ENCODE measurements at places on chromosomes 7 and 10. TPM values are rescaled to one million over a fixed set of nuclear protein-coding genes. Genes with fewer than 3 reads are reported as not detected.

- DNase-seq, result peak; percentile 4
These were observed 167.1 kb upstream of the SMIM30 start for GRCh38 chr7:113285411-113285810.

DNA sequence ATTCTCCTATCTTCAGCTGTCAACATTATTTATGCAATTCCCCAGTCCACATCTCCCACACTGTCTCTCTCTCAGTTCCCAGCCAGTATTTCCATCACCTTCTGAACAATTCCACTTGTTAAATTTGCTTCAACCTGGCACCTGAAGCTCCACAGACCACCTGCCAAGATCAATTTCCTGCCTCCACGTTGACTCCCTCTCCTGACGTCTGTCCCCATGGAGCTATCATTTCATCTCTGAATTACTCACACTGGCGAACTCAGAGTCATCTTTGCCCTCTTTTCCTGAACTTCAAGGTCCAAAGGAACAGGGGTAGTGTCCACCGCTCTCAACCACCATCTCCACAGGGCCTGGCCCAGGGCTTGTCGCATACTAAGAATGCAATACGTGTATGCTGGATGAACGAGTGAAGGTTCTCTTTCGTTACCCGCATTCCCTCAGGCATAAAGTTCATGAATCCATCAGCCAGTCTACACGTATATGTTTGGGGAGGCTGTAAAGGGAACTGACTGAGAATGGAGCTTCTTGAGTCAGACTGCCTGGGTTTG lies 183.3 kb downstream of the JCAD start:
- no peak for DNase-seq

DNA sequence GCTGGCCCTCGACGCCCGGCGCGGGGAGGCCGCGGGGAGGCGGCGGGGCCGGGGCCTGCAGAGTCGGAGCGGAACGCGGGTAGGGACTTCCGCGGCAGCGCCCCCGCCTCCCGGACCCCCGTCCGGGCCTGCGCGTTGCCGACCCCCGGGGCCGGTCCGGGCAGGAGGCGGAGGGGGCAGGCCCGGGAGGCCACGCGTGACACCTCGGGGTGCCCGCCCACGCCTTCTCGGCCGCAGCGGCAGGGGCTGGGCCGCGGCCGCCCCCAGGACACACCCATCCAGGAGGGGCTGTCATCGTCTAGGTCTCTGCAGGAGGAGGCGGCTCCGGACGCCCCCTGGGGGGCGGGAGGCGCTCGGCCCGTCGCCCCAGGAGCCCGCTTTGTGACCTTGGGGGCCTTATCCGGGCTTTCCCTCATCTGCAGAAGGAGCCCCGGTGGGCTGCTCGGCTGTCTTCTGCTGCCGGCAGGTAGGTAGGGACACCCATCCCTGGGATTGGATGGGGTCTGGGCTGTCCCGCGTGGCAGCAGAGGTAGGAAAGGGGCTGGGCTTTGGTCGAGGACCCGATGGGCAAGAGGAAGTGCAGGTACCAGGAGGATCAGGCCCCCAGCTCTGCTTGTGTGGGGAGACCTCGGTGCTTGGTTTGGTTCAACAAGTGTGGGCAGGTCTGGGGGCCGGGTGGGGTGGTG lies 569 bp downstream of the ZNF316 start:
- no peak for DNase-seq

DNA sequence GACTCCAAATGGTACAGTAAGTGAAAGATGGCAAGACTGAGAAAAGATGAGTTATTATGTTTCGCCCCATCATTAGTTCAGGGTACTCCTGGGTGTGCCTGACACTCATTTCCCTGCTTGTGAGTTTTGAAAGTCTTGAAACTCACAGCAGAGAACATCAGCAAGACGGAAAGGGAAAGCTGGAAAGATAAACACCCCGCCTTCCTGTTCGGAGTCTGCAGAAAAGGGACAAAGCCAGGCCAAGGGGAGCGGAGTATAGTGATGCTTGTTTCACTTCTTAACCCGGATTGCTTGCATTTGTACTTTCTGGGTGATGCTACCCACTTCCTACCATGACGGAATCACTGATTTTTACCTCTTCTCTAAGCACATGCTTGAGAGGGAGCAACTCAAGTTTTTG lies 294.5 kb downstream of the FRMD4A start:
- DNase-seq, result no peak

DNA sequence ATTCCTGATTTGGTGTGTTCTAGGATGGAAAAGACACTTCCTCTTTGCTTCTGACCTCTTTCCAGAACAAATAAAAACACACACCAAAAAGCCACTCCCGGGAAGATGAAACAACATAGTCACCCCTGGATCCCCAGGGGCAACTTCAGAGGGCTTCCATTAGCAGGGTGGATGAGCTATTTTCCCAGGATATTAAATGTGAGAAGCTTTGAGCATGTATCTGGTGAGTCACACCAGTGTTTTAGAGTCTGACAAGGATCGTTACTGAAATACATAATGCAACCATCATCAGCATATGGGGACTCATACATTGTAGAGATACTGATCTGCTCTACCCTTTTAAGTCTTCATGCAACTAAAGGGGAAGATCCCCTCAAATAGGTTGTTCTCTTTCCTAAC lies 115.5 kb upstream of the ZNF438 start:
- DNase-seq, result peak; percentile 23

DNA sequence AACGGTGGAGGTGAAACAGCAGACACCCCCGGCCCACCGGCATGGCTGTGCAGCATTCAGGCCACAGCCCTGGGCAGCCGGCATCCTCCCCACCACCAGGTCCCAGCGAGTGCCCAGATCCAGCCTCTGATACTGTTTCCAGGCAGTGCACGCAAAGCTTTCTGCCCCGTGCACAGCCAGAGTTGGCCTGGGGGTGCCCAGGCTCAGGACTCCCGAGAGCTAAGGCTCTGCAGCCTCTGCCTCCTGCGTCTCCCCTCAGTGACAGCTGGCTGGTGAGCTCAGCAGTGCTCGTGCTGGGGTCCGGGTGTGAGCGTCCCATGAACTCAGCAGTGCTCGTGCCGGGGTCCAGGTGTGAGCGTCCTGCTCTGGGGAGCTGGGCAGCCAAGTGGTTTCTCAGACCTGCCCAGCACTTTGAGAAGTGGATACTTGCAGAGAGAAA lies 65.4 kb downstream of the CFAP46 start:
- no peak for DNase-seq

DNA sequence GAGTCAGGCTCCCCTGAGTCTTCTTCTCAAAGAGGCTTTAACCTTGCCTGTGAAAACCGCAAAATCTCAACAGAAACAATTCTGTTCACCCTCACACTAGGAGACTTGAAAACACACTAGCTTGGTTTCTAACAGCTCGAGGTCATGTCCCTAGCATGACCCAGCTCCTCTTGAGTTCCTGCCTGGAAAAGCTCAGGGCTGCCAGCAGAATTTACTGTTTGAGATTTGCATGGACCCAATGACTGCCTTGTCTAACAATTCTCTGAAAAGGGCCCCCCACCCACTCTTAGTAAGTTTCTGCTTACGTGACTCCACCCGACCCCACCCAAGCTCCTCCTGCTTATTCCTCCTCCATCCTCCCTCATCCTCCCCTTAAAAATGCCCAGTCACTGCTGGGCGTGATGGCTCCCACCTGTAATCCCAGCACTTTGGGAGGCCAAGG lies 85.1 kb upstream of the KMT2C start:
- no peak for DNase-seq

DNA sequence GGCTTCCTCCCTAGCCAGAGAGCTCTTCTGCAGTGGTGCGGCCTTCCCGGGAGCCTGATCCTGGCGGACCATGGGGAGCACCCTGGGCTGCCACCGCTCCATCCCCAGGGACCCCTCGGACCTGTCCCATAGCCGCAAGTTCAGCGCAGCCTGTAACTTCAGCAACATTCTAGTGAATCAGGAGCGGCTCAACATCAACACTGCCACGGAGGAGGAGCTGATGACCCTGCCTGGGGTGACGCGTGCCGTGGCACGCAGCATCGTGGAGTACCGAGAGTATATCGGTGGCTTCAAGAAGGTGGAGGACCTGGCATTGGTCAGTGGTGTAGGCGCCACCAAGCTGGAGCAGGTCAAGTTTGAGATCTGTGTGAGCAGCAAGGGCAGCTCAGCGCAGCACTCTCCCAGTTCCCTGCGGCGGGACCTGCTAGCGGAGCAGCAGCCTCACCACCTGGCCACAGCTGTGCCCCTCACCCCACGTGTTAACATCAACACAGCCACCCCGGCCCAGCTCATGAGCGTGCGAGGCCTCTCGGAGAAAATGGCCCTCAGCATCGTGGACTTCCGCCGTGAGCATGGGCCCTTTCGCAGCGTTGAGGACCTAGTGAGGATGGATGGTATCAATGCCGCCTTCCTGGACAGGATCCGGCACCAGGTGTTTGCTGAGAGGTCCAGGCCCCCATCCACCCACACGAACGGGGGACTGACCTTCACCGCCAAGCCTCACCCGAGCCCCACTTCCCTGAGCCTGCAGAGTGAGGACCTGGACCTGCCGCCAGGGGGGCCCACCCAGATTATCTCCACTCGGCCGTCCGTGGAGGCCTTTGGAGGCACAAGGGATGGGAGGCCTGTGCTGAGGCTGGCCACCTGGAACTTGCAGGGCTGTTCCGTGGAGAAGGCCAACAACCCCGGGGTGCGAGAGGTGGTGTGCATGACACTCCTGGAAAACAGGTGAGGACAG lies 1.5 kb downstream of the EEPD1 start:
- DNase-seq, result no peak

DNA sequence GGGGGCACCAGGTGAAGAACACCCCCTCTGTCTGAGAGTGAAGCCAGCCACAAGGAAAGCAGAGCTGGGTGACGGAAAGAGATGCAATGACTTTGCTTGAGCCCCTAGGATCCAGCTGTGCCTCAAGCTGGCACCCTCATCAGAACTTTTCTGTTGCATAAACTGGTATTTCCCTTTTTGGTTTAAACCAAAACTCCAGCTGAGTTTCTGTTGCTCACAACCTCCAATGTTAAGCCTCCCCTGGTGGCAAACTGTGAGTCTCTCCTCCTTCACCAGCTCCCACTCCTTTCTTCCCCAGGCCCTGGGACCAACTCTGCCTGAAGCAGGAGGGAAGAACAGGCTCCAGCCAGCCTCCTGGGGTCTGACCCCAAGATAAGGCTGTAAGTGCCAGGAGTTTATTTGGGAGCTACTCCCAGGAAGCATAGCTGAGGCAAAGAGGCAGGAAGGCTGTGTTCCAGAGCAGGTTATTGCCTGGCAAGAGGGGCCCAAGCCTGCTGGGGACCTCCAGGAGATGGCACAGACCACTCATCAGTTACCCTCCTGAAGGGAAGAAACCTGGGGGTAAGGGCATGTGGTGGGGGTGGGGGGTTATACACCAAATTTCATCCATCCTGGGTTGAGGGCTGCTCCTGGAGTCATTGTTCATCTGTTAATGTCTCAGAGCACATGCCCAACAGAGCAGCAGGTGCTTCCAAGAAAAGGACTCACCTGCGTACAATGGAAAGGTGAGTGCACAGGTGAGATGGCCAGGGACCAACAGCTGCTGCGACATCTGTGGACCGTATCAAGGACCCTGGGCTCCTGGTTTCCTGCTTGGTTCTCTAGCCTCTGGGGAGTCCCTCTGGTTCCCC lies 73.3 kb upstream of the NANOS1 start:
- DNase-seq, result no peak

- DNase-seq, result no peak
These were observed 149.2 kb downstream of the DYNC1I1 start for GRCh38 chr7:95921543-95921942.

- DNase-seq, result no peak
These were observed 115.8 kb downstream of the MPP7 start for GRCh38 chr10:28186887-28187578.

- peak; percentile 19 for DNase-seq
These were observed 32.2 kb downstream of the ZCCHC24 start for GRCh38 chr10:79413196-79413595.

DNA sequence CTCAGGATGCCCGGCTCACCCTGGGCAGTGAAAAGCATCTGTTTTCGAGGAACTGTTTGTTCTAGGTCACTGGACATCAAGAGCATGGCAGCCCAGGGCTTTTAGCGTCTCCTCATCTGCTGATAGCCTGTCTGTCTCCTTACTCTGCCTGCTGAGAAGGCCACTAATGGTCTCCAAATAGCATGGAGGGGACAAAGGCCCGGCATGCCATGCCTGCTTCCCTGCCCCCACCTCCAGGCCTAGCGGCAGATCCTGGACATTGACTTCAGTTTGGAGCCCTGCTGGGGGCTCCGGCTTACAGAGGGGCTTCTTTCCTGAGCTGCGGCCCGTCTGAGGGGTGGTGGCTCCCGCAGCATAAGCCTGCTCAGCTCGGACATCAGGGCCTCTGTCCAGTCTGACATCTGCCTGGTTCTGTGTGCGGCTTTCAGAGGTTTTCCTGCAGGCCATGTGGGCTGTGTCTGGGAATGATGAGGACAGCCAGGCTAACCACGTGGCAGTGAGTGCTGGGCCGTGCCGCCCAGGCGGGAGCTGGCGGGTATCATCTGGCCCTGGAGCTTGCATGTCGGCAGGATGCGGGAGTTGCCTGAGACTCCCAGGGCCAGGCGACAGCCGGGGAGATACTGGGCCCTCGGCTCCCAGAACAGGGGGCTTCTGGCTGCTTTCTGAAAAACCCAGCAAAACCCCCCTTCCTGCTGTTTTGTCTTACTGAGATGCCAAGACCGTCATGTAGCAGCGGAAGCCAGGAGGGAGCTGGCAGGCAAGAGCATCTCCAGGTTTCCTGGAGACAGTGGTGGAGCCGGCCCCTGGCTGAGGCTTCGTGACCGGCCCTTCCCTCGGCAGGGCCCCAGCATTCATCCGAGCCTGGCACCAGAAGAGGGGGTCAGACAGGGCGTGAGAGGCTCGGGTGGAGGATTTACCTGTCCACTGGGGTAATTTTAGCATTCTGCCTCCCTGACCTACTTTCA lies 9.2 kb downstream of the PFKFB3 start:
- DNase-seq, result no peak

BZW2 gene
- 93.6 TPM for total RNA-seq

- DNase-seq, result no peak
These were observed 62.5 kb downstream of the PIK3CG start for GRCh38 chr7:106927536-106927935.

EIF4EBP2 gene
- 30.9 TPM for total RNA-seq

DNA sequence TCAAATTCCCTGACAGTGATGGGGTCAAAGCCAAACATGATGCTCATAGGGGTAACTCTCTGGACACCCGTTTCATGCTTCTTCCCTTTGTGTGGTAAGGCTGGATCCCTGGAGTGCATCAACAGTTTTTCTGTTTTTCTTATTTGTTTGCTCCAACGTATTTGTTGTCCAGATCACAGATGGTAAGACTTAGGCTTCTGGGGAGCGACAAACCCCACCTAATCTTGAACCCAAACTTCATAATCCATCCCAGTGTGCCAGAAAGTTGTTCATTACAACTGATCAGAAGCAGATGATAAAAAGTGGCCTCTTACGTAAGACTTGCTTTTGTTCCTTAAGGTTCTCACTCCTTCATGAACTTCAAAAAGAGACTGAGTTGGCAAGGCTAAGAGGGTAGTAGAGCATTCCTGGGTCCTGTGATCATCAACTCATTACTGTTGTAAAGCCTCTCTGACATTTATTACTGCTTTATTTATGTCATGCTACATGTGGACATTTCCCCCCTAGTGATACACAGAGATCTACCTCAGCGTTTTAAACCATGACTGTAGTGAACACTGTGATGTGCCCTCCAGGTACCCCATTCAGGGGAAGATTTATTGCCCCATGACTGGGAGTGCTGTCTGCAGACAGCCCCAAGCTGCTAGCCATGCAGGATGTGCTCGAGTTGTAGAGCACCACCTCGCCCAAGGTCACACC lies 125.6 kb downstream of the CCDC71L start:
- peak; percentile 49 for DNase-seq
